Uterus (tissue), 4 donors: ENCODE measurements at places on chromosomes 2 and 18. TPM values are rescaled to one million over a fixed set of nuclear protein-coding genes. Genes with fewer than 3 reads are reported as not detected.

Gene ARHGEF33
- total RNA-seq = 2.1 TPM

Gene WDR33
- total RNA-seq = 50.5 TPM

GRCh38 chr2:73714091-73714490, 23.1 kb downstream of the TPRKB start:
- no peaks in the 10 kb centered on the region for H3K27me3 ChIP-seq
- no peak for DNase-seq
- H3K4me1 ChIP-seq = no peaks in the 10 kb centered on the region

GRCh38 chr2:85445316-85446295, 27.1 kb downstream of the SH2D6 start:
- H3K4me1 ChIP-seq = peaks cover 3% of the 10 kb centered on the region
- H3K27ac ChIP-seq = peak overlapping the region; percentile 54
- DNase-seq = peak; percentile 45
- H3K4me3 ChIP-seq = no peak overlapping the region
- H3K36me3 ChIP-seq = no peaks in the 10 kb centered on the region

DNA sequence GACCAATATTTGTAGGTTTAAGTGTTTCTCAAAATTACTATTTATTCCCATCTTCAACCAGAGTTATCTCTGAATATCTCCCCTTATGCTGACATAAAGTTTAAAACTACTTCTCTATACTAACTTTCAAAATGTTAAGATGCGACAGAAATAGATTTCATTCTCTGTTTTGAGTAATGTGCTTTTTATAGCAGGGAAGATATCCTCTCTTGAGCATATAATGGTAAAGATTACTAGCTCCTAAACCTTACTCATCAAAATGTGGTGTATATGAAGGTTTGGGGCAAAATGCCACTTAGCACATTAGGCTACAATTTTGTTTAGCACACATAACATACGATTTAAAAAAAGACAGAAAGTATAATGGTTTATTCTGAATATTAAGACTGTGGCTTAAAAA, 54.4 kb downstream of the CWC22 start:
- no peak overlapping the region for H3K27ac ChIP-seq
- H3K4me3 ChIP-seq = no peak overlapping the region
- no peaks in the 10 kb centered on the region for H3K27me3 ChIP-seq
- H3K4me1 ChIP-seq = no peaks in the 10 kb centered on the region

DNA sequence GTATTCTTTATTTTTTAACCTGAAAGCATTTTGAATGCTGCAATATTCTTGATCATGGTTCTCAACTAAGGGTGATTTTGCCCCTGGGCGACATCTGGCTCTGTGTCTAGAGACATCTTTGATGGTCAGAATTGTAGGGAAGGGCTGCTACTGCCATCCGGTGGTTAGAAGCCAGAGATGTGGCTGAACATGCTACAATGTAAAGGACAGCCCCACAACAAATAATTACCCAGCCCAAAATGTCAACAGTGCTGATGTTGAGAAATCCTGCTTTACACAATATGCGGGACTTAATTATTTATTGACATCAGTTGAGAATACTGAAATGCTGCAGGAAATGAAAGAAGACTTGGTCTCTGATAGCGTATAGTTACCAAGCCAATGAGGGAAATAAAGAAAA, 37.5 kb upstream of the SERPINB2 start:
- no peak overlapping the region for H3K27ac ChIP-seq
- no peaks in the 10 kb centered on the region for H3K27me3 ChIP-seq
- no peak for DNase-seq
- no peak overlapping the region for H3K4me3 ChIP-seq
- no peaks in the 10 kb centered on the region for H3K36me3 ChIP-seq

Gene SPDYA
- 7.3 TPM for total RNA-seq

Gene PAIP2B
- total RNA-seq = 3.6 TPM

- no peaks in the 10 kb centered on the region for H3K36me3 ChIP-seq
- H3K4me1 ChIP-seq = no peaks in the 10 kb centered on the region
- H3K27ac ChIP-seq = no peak overlapping the region
These were observed 225.7 kb upstream of the FOSL2 start for GRCh38 chr2:28166956-28167355.

GRCh38 chr2:177753682-177754491, 318.7 kb downstream of the PDE11A start:
- no peak overlapping the region for H3K4me3 ChIP-seq
- peak; percentile 85 for DNase-seq
- H3K36me3 ChIP-seq = no peaks in the 10 kb centered on the region
- peaks cover 3% of the 10 kb centered on the region for H3K4me1 ChIP-seq
- H3K27me3 ChIP-seq = no peaks in the 10 kb centered on the region

GRCh38 chr18:35454803-35455202, 43.0 kb downstream of the INO80C start:
- no peak overlapping the region for H3K4me3 ChIP-seq
- H3K27me3 ChIP-seq = no peaks in the 10 kb centered on the region
- H3K36me3 ChIP-seq = no peaks in the 10 kb centered on the region
- no peaks in the 10 kb centered on the region for H3K4me1 ChIP-seq
- no peak overlapping the region for H3K27ac ChIP-seq
- DNase-seq = no peak

Gene VWC2L
- total RNA-seq = not detected

Gene DYSF
- total RNA-seq = 20.7 TPM

- H3K36me3 ChIP-seq = no peaks in the 10 kb centered on the region
- no peak for DNase-seq
- no peak overlapping the region for H3K27ac ChIP-seq
- H3K4me1 ChIP-seq = peaks cover 7% of the 10 kb centered on the region
These were observed 87.3 kb downstream of the SH3RF3 start for GRCh38 chr2:109216332-109216731.

DNA sequence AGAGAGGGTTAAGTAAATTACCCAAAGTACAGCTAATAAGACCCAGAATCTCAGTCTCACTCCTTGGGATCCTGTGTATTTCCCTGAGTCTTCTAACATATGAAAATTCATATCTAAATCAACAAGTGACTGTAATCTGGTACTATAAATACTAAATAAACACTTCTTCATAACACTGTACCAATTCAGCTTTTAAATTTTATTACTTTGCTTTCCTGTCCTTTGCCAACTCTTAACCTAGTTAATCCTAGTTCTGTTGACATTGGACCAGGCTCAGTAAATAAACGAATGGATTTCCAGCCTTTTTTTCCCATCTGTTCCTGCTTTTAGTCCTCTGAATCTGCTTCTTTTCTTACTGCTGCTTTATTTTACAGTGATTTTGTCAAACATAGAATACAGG, 13.8 kb downstream of the MRPL35 start:
- H3K27me3 ChIP-seq = no peaks in the 10 kb centered on the region
- H3K4me3 ChIP-seq = no peak overlapping the region
- H3K27ac ChIP-seq = no peak overlapping the region
- DNase-seq = no peak

Gene ALPI
- total RNA-seq = not detected

DNA sequence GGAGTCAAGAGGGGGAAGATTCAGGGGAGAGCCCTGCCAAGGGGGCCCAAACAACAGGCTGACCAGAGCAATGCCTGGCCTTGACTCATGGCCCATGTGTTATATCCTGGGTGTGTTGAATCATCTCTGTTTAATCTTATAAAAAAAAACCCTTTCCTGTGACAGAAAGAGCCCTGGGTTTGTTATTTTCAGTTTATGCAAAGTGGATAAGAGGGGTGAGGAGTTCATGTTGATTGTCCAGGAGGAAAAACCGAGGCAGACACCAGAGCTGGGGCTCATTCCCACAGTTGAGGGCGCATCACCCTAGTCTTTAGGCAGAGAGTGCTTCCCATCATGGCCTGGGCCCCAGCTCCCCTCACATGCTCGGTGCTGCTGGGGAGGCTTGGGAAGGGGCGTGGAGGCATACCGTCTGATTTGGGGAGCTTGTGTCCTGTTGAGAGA, 30.9 kb upstream of the IL37 start:
- no peaks in the 10 kb centered on the region for H3K4me1 ChIP-seq
- no peak overlapping the region for H3K4me3 ChIP-seq
- no peaks in the 10 kb centered on the region for H3K36me3 ChIP-seq
- no peak for DNase-seq
- H3K27ac ChIP-seq = no peak overlapping the region
- H3K27me3 ChIP-seq = no peaks in the 10 kb centered on the region

- H3K27ac ChIP-seq = no peak overlapping the region
- DNase-seq = no peak
- H3K4me1 ChIP-seq = no peaks in the 10 kb centered on the region
- H3K36me3 ChIP-seq = no peaks in the 10 kb centered on the region
- H3K27me3 ChIP-seq = no peaks in the 10 kb centered on the region
- H3K4me3 ChIP-seq = no peak overlapping the region
These were observed 169.9 kb upstream of the SLC39A10 start for GRCh38 chr2:195486987-195487644.

- H3K36me3 ChIP-seq = no peaks in the 10 kb centered on the region
- no peak overlapping the region for H3K27ac ChIP-seq
- no peaks in the 10 kb centered on the region for H3K4me1 ChIP-seq
- no peak for DNase-seq
- no peak overlapping the region for H3K4me3 ChIP-seq
These were observed 1016.4 kb upstream of the PIK3C3 start for GRCh38 chr18:40938615-40939014.

DNA sequence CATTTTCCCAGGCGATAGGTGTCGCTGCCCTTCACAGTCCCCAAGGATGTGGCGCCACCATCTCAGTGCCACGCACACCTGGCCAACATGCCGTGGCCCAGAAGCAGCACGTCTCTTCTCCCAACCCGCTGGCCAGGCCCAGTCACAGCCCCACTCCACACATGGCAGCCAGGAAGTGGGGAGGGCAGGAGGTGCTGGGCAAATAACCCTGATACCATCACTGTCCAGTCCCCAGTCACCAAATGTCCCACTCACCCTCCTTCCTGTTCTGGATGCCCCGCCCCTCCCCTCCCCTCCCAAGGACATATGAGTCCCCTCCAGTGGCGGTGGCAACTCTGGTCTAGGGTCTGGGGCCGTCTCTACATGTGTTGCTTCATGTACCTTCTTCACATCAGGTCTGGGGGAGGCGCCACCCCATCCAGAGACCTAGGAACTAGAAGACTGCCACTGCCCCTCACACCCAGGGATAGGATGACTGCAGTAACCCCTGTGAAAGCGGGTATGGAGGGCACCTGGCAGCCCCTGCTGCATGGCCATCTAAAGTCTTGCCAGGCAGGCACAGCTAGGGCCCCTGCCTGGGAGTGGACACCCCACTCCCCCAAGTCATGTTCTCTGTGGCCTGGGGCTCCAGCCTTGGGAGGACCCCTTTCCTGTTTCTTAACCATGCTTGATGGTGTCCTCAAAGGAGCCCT, 7.3 kb upstream of the CAPN10 start:
- no peaks in the 10 kb centered on the region for H3K27me3 ChIP-seq
- no peaks in the 10 kb centered on the region for H3K36me3 ChIP-seq
- peaks cover 10% of the 10 kb centered on the region for H3K4me1 ChIP-seq
- no peak overlapping the region for H3K27ac ChIP-seq
- no peak overlapping the region for H3K4me3 ChIP-seq

DNA sequence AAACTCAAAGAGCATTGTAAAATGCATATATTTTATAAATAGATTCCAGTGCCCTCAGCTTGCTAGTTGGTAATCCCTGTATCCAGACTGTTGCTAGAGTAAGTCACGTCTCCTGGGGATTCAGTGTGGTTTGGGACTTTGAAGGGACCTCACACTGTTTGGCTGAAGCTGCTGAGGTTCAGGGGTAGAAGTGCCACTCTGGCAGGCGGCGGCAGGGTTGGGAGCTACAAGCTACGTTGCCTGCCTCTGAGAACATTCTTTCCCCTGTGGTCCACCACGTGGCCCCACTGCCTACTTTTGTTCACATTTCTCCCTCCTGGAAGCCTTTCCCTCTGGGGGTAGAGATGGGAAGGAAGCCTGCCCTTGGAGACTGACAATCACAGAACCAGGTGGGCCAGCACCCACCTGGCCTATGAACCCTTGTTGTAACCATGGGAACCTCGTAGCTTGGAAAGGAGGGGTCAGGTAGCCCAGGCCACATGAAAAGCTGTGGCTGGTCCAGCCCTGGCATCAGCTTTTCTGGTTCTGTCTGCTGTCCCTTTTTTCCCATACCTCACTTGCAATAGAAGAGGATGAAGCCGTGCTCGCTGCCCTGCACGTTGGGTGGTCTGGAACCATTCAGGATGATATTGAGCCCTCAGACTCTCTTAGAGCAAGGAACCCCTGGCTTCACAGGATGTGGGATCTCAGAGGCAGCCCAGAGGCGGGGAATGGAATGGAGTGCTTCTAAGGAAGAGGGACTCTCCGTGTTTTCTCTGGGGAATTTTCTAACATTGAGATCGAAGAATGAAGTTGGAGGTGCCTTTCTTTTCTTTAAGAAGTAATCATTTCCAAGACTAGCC, 2.9 kb downstream of the RNF144A start:
- H3K36me3 ChIP-seq = no peaks in the 10 kb centered on the region
- no peaks in the 10 kb centered on the region for H3K27me3 ChIP-seq
- no peak overlapping the region for H3K4me3 ChIP-seq
- no peak for DNase-seq
- peak overlapping the region; percentile 42 for H3K27ac ChIP-seq

- DNase-seq = peak; percentile 96
- peak overlapping the region; percentile 92 for H3K27ac ChIP-seq
- H3K4me3 ChIP-seq = no peak overlapping the region
- no peaks in the 10 kb centered on the region for H3K36me3 ChIP-seq
- no peaks in the 10 kb centered on the region for H3K27me3 ChIP-seq
These were observed 42.5 kb downstream of the COPS8 start for GRCh38 chr2:237128026-237128703.

DNA sequence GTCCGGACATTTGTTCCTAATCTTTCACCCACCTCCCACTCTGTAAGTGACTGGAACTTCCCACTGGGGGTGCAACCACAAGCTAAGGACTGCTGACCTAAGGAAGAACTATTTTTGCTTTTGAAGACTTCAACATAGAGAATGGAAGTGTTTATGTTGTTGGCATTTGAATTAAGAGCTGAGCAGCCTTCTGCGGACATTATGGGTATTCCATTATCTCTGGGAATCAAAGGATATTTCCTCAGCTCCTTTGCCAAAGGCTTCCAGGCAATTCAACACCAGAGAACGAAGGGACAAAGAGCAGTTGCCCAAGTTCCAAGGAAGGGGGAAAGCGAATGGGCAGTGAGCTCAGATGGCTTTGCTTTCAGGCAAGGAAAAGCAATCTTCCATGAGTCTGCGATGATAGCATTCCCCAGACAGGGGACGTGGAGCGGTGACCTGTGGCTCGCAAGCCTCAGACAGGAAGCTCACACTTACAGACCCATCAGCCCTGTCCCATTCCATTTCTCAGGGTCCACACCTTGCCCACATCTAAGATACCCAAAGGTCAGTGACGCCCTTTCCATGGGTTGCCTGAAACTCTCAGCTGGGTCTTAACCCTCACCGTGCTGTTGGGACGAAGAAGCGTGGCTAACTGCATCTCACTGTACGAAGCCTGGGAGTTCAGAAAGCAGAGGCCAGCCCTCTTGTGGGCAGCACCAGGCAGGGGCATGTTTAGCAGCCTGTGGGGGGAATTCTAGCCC, 116.8 kb downstream of the COPS8 start:
- H3K4me1 ChIP-seq = no peaks in the 10 kb centered on the region
- no peak for DNase-seq
- no peaks in the 10 kb centered on the region for H3K27me3 ChIP-seq
- H3K27ac ChIP-seq = peak overlapping the region; percentile 50
